Esophagus muscularis mucosa (tissue), 4 donors: ENCODE measurements at places on chromosomes 5 and 9. TPM values are rescaled to one million over a fixed set of nuclear protein-coding genes. Genes with fewer than 3 reads are reported as not detected.
A peak's percentile ranks its signal among the peaks of the same experiment; 100 is the strongest.

DNA sequence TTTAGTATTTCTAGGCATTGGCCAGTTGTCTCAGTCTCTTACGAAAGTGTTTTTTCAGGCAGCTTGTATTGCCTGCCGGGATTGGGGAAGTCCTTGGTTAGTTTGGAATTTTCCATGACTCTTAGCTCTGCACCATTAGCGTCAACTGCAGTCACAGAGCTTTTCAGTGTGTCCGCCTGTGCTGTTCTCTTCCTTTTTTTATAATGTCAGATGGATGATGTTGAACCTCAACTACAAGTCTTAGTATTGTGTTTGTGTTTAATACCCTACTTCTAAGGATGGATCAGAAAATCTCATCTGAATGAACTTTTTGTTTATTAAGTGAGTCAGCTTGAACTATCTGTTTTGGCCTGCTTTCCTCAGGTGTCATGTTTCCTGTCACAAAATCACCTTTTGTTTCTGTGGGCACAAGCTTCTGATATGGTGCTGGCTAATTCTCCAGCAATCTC, 33.1 kb downstream of the ATP6V0E1 start:
- DNase-seq, result peak; percentile 91

DNA sequence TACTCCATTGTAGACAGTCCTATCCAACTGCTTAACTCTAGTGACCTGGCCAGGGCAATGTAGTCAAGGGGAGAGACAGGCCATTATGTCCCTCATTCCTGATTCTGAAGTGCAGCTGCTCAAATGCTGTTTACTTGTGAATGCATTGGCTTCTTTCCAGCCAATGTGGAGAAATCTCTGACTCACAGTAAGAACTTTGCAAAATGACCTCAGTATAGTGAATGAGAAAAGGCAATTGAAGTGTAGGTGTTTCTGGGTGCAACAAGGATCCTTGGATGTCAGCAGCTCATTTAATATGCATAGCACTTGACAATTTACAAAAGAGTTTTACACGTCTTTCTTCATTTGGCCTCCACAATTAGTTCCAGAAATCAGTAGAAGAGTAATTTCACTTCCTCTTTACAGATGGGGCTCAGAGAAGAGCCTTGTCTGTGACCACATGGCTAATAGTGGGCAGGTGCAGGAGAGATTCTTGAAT, 367.2 kb downstream of the OSTF1 start:
- no peak for DNase-seq

DNA sequence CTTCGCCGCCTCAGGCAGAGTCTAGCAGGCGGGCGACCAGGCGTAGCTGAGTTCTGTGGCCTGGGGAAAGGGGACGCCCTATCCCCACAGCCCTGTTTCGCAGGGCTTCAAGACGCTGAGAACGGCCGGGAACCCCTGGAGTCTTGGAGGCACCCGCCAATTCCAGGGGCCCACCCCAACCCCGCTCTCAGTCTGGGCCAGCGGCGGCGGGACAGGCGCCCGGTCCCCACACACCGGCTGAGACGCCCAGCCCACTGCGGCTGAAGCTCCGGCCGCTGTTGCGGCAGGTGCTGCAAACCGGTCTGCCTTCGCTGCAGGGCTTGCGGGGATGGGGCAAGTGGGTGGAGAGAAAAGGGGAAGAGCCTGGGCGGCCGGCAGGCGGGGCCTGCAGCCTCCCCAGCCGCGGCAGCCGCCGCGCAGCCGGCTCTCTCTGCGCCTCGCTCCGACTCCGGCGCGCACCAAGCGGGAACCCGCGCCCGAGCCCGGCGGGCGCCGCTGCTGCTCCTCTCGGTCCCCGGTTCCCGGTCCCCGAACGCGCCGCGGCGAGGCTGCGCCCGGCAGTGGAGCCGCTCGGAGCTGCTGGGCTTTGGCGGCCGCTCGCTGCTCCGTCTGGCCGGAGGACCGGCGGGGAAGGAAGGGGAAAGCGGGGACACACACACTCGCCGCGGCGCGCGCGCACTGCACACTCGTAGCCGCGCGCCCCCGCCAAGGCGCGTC, at the start of gene PIP5K1B:
TSS of gene PIP5K1B (plus strand) at position 427 of the 717 bp plus-strand sequence. CDS start 117,375 bp downstream, outside the sequence.
- peak; percentile 74 for DNase-seq

DNA sequence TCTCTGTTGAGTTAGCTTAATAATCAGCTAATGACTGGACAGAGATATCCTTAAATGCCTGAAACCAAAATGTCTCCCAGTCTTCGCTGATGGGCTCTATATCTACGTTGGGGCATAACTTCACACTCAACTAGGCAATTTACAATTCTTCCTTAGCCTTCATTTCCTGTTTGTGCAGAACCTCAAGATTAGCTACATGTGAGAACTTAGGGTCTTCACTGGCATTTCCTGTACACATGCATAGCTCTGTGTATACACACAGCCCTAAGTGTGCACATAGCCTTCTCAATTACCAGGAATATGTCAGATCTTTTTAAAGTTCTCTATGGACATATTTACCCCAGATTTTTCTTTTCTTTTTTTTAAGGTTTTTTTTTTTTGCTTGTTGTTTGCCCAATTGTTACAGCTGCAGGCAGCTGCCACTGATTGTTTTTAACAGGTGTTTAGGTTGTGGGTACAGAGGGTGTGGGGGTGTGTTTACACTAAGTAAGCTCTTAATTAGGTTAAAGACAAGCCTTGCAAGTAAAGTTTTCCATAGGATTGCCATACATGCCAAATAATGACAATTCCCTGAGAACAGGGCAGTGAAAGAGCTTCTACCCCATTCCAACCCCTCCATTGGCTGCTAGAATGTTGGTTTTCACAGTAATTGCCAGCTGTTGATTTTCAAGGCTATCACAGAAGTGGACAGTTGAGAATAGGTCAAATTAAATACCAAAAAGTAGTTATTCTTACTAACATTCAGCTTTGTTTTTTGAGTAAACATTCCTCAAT, 441.0 kb downstream of the TLE4 start:
- no peak for DNase-seq

GRCh38 chr9:33158843-33159776, 8.0 kb downstream of the B4GALT1 start:
- no peak for DNase-seq

- no peak for DNase-seq
These were observed 4.4 kb downstream of the RAPGEF1 start for GRCh38 chr9:131735238-131736128.

Gene TMEM171
- total RNA-seq, result not detected

DNA sequence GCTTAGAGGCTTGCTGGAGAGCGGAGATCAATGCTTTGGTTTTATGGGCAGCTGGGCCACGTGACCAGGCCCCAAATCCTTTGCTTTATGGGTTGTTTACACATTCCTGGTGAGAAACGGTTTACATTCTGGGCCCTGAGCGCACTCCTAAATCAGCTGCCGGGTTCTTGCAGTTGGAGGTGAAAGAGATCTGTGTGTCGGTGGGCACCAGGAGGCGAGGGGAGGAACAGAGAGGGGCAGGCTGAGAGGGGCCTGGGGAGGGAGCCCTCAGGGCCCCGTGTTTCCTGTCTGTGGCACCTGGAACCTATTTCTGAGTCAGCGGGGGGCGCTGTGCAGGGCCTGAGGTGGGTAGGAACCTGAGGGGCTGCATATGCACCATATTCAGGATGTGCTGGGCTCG, 63.5 kb upstream of the HAND1 start:
- DNase-seq, result peak; percentile 80

DNA sequence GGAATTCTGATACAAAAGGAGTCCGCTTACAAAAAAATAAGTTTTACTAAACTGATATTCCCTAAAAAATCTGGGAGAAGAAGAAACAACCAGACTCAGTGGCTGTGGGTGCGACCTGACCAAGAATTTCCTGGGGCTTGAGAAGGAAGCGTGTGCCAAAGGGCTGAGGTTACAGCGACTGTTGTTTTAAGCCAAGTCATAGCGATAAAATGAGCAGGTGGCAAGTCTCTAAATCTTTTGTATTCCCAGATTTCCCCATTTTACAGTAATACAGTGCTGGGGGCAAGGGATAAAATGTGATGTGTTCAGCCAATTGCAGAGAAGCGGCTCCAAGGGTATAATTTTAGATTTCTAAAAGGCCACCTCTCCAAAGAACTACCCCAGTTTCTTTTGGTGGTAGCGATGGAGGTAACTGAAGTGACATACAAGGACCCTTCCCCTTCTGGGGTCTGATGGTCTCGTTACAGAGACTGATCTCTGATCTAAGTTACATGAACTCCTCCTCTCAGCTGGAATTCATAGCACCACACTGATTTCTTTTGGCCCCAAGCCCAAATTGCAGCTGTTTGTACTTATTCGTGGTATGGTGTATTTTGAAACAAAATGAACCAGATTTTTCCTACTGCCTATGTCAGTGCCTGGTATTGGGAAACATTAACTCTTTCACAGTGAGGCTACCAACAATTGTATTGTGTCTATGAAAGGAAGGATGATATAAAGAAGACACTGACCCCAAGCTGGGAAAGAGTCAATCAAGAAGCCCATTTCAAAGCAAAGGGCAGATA, 41.6 kb downstream of the LPAR1 start:
- no peak for DNase-seq

GRCh38 chr5:142360607-142361120, 35.8 kb upstream of the SPRY4 start:
- DNase-seq, result no peak

Gene NAA35
- total RNA-seq, result 17.9 TPM

Gene ANGPTL2
- 29.5 TPM for total RNA-seq

Gene DMRTA1
- total RNA-seq, result 1.3 TPM
